ENCODE measurements at places on chromosomes 5 and 9. TPM values are rescaled to one million over a fixed set of nuclear protein-coding genes. Genes with fewer than 3 reads are reported as not detected.

The SPATA31E1 gene
- total RNA-seq = not detected

The FBLL1 gene
- 0.30 TPM for total RNA-seq

The CCL27 gene
- total RNA-seq = not detected

The FAM81B gene
- total RNA-seq = not detected

The SPAAR gene
- total RNA-seq = 14.3 TPM

The CNTNAP3 gene
- 13.0 TPM for total RNA-seq

The MYOZ3 gene
- under 0.01 TPM for total RNA-seq

The SKIC3 gene
- 134 TPM for total RNA-seq

The SPATA31D4 gene
- not detected for total RNA-seq

The LTC4S gene
- not detected for total RNA-seq

The PCDHA5 gene
- not detected for total RNA-seq

The INSL6 gene
- not detected for total RNA-seq

The MSX2 gene
- 0.32 TPM for total RNA-seq

The WDR55 gene
- 29.9 TPM for total RNA-seq

The DDX4 gene
- not detected for total RNA-seq

The C8G gene
- total RNA-seq = not detected

The NME5 gene
- 1.1 TPM for total RNA-seq

The PROB1 gene
- total RNA-seq = 0.65 TPM

The TTC16 gene
- total RNA-seq = not detected

The DMRT3 gene
- total RNA-seq = not detected

The BAAT gene
- total RNA-seq = not detected

The PKD2L2 gene
- total RNA-seq = not detected

The ZFP2 gene
- total RNA-seq = 0.65 TPM

The EIF4E1B gene
- not detected for total RNA-seq

The HCN1 gene
- total RNA-seq = not detected

The IFNA21 gene
- not detected for total RNA-seq

The C5orf58 gene
- not detected for total RNA-seq

The PCDHB12 gene
- not detected for total RNA-seq

The TRIP13 gene
- total RNA-seq = 42.6 TPM

The TAF11L10 gene
- total RNA-seq = not detected

The FRRS1L gene
- not detected for total RNA-seq

The ENTPD2 gene
- not detected for total RNA-seq

The SPINK7 gene
- not detected for total RNA-seq

The SLC34A3 gene
- not detected for total RNA-seq

The FGF1 gene
- total RNA-seq = not detected

The CAST gene
- 70.8 TPM for total RNA-seq

The ZCCHC9 gene
- 26.0 TPM for total RNA-seq

The PAPPA gene
- 1.8 TPM for total RNA-seq

The FST gene
- 47.7 TPM for total RNA-seq

The AIF1L gene
- total RNA-seq = 16.4 TPM

The PTGES gene
- 0.32 TPM for total RNA-seq

The MGAT4B gene
- total RNA-seq = 129 TPM

The SLC6A3 gene
- not detected for total RNA-seq

The TAS2R1 gene
- not detected for total RNA-seq

The CDH12 gene
- total RNA-seq = not detected

The TMEM252 gene
- not detected for total RNA-seq

The TEX48 gene
- not detected for total RNA-seq

The MARCOL gene
- not detected for total RNA-seq
